ENCODE measurements at places on chromosomes 12 and 14.

- no peak for DNase-seq
Observed at GRCh38 chr12:87704374-87704773, 324.8 kb downstream of the C12orf50 start.

- DNase-seq: no peak
Observed at GRCh38 chr14:51304941-51305340, 64.9 kb downstream of the TMX1 start.

DNA sequence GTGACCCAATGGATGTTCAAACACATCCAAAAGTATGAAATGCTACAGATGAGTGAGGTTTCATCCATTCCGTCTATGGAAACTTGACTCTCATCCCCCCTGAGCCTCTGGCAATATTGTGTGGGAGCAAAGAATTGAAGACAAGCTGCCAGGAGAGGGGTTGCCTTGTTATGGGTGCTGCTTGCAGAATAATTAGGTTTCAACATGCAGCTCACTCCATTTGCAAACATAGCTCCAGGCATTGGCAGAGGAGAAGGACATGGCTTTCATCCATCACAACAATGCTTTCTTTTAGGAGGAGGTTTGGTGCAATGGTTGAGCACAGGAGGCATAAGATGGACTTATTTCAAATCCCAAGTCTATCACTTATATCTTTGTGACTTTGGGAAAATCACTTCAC lies 220.7 kb upstream of the SRRM4 start:
- DNase-seq: no peak

DNA sequence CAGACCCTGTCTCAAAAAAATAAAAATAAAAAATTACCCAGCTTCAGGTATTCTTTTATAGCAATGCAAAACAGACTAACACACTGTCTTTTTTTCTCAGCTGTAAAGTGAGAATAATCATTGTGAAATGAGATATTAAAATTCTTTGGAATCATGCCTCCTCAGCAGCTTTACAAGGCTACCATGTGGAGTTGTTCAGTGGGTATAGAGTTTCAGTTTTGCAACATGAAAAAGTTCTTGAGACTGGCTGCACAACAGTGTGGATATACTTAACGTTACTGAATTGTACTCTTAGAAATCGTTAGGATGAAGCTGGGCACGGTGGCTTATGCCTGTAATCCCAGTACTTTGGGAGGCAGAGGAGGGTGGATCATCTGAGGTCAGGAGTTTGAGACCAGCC lies 15.7 kb upstream of the MAPKAPK5 start:
- DNase-seq: no peak

All from NCI-H526 treated with DMSO at 0.1 percent for 48 hours (cell line).